ENCODE measurements at places on chromosomes 5 and 9.

GRCh38 chr9:128877852-128878251 is 3.9 kb downstream of the KYAT1 start:
- DNase-seq = no peak

- DNase-seq = no peak
Observed at GRCh38 chr5:175596761-175597189, 61.1 kb upstream of the HRH2 start.

- no peak for DNase-seq
Observed at GRCh38 chr5:30804739-30805505, 388.6 kb upstream of the CDH6 start.

- DNase-seq = peak; percentile 67
Observed at GRCh38 chr9:2017331-2018161, 2.4 kb downstream of the SMARCA2 start.

DNA sequence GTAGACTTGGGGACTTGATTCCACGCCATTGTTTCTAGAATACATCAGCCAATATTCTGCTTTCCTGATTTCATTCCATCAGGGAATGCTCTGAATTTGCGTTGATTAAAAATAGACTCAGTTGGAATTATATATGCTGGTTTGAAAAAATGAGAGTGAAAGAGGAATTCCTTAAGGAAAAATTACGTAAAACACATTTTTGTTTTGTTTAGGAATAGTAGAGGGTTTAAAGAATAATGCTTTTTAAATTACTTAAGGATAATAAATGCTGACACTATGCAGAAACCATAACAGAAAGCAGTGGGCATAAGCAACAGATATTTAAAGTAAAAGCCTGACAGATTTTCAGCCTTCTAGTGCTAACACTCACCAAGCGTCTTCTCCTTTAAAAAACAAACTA is 235.0 kb downstream of the ADAMTS6 start:
- no peak for DNase-seq

DNA sequence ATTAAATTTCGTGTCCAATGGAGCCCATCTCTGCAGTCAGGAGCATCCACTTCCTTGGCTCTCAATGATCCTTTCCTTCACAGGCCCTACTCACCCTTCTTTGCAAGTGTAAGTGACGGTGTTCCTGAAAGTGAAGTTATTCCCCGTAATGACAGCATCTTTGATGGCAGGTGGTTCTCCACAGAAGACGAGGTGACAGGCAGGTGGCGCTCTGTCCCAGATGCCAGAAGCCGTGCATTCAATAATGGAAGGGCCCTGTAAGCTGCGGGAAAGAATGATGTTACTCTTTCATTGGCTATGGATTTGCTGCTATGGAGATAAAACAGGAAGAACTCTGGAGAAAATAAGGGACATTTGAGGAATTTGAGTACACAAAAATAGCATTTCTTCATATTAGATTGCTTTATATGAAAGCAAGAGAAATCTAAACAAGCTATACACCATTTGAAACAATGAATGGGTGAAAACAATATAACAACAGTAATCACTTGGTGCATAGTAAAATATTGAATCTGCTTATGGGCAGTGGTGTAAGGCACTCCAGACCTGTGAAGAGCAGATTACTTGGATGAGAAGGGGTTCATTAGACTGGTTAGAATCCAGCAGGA is 89.9 kb upstream of the TXNDC8 start:
- DNase-seq = no peak

DNA sequence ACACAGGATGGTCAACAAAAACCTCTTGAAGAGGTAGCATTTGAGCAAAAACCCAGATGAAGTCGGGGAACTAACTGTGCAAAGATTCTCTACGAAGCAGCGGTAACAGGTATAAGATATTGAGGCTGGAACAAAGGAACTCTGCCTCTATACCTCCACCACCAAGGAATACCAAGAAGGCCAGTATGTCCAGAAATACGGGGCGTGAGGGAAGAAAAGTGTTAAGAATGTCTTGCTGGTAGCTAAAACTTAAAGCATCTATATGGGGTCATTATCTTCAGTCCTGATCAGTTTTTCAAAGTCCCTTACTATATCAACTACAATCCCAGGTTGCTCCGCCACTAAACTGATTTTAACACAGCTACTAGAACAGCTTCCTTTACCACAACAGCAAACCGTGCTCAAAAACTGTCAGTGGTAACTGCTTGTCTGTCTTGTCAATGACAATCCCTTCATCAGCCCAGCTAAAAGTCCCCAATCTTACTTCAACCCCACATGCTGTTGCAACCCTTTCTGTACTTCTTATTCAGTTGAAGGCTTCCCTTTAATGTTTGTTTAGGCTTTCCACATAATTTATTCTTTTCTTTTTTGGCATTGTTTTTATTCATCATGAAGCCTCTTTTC is 9.4 kb downstream of the PAM start:
- DNase-seq = no peak

GRCh38 chr9:93061791-93062763 is 3.6 kb downstream of the SUSD3 start:
- DNase-seq = no peak

DNA sequence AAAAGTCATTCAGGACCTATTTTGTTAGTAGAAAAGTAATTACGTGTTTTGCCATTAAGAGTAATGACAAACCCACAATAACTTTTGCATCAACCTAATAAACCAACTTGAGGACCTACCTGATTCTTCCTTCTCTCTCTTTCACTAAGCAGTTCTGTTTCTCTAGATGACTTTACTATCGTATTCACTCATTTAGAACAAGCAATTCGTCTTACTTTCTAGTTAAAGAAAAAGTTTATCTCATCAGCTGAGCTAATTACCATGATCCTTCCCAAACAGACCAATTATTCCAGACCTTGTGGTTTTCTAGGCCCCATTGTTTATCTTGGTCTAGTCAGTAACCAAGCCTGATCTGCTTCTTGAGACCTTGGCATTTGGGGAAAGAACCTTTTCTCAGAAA is 49.6 kb upstream of the PRDM9 start:
- DNase-seq = no peak

DNA sequence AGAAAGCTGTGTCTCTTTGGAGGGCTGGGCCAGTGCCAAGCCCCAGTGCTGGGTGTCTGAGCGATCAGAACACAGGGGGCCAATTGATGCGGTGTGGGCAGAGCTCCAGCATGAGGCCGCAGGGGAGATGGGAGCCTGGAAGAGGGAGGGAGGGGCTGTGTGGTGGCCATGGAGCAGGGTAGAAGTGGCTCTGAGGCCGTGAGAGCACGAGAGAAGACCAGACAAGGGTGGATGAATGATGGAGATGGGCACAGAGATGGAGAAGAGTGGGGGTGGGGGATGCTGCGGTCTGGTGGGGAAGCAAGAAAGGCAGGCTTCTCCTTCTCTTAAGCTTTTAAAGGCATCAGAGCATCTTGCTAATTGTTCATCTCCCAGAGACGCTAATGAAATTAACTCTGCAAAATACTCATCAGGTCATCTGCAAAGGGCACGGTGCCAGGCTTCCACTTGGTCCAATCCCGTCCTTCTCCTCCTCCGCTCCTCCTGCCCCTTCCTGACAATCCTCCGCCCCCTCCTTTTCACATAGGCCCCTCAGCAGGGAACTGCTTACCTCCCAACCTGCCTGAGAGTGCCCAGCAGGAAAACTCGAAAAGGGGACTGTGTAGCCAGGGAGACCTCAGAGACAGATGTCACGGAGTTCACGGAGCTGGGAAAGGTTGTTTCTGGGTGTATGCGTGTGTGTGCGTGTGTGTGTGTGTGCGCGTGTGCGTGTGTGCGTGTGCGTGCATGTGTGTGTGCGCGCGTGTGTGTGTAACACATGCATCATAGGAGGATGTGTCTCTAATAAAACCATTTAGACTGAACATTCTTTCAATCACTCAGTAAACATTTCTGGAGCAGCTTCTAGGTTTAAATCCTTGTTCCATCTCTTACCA is 7.1 kb upstream of the UNC5A start:
- no peak for DNase-seq

GRCh38 chr5:60883229-60883628 is 39.2 kb upstream of the ELOVL7 start:
- DNase-seq = no peak

DNA sequence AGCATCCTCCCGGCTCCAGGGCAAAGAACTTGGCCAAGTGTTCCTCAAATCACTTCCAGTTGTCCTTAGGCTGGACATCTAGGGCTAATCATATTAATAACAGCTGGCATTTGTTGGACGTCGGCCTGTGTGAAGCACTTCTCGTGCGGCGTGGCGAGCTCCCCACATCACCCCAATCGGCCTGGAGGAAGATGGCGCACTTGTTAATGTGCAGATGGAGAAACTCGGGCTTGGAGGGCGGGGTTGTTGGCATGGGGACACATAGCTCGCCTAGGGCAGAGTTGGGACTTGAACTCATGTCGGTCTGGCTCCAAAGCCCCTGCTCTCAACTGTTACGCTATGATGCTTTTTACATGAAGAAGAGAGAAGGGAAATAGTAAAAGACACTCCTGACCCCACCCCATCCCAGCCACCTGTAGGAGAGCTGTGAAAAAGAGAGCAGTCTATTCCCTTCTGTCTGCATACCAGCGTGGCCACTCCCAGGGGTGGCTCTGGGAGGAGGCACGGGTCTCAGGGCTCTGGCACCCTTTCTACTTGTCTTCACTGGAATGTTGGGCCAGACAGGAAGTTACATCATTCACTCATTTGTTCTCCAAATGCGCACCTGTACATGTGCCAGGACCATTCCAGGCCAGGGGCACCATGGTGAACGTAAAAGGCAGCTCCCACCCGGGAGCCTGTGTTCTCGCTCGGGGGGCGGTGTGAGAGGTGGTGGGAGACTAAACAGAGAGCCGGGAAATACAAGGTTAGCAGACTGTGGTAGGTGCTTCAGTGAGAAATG is 12.8 kb upstream of the NUP214 start:
- DNase-seq = no peak
